H1 (cell line): ENCODE measurements at places on chromosomes 5 and 9. TPM values are rescaled to one million over a fixed set of nuclear protein-coding genes. Genes with fewer than 3 reads are reported as not detected.

DNA sequence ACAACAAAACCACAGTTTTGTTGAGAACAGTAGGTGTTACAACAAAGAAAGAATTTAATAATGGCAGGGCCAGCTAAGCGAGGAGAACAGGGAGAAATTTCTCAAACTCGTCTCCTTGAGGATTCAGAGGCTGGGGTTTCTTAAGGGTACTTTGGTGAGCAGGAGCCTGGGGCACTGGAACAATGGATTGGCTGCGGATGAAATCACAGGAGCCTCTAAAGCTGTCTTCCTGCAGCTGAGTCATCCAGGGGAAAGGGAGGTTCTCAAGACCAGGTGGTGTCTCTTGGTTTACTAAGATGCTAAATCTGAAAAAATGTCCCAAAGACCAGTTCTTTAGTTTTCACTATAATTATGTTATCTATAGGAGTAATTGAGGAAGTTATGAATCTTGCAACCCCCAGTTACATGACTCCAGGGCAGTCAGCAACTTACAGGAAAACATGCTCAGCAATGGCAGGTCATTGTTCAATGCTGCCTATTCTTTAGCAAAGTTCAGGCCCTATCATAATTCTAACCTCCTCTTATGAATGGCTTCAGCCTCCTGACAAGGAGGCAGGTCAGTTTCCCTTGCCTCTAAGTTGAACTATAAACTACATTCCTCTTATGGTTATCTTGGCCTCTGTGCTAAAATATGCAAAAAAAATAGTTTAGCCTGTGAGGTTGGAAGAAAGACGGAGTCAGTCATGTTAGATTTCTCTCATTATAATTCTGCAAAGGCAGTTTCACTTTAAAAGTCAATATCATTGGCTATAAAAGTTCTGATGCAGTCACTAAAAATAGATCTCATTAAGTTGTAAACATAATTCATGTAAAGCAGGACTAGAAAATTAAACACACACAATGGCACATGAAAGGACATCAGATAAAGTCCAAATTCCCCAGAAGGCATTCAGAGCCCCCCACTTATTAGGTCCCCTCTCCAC, 63.3 kb upstream of the CKS2 start:
- peak; percentile 34 for DNase-seq

Gene CBY3
- total RNA-seq = 0.39 and 1.4 TPM in 2 replicates

Gene GDF9
- total RNA-seq = 0.34 TPM in 1 of 2 replicates, not detected in the other

DNA sequence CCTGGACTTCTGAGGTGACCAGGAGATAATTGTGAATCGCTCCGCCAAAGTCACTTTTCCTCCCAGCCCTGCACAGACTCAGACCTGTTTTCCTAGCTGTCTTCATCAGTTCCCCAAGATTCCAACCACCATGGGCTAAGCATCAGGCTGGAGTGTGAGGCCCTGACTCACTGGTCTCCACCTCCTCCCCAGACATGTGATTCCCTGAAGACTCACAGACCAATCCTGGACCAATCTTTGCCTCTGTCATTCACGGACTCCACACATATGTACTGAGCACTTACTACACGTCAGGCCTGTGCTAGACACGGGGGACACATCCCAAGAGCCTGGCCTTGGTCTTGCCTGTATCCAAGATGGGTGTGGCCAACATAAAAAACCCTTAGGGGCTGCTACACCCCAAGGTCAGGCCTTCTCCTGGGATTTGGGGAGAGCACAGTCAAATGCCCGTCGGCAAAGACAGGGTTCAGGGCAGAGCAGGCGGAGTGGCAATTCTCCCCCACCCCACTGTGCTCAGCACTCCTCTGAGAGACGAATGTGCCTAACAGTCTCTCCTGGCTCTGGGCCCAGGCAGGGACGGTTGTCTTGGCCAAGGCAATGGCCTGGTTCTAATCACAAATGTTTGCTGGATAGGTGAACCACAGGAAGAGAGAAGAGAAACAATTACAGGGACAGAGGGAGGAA, 11.9 kb downstream of the EEIG1 start:
- no peak for DNase-seq

DNA sequence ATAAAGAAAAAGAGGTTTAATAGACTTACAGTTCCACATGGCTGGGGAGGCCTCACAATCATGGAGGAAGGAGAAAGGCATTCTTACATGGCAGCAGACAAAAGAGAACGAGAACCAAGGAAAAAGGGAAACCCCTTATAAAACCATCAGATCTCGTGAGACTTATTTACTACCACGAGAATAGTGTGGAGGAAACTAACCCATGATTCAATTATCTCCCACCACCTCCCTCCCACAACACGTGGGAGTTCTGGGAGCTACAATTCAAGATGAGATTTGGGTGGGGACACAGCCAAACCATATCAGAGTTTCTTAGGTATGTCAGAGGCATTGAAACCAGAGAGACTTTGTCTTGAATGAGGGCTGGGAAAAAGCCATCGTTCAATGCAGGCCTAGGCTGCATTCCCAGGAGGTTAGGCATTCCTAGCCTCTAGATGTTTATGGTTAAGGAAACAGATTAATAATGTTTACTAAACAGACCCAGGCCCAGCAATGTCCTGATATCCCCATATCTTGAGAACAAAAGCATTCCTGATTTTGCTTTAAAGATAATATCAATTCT, 7.5 kb upstream of the PAIP1 start:
- no peak for DNase-seq

Gene PCDHB8
- 0.92 and 1.1 TPM in 2 replicates for total RNA-seq

Gene GMCL2
- 0.13 TPM in 1 of 2 replicates, not detected in the other for total RNA-seq

DNA sequence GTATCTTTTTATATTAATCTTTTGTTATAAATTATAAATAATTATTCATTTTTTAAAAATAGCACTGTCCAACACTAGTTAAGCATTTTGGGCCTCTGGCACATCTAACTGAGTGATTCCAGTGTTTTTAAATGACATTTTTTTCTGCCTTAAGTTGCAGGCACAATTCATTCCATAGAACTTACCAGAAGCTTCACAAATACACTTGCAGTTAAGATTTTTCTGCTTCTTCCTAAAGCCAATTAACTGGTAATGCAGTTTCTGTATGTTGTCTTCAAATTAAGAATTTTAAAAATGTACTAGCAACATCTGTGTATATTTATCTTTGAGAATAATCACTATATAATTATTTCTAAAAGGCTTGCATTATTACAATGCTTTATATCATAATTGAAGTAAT, 11.2 kb upstream of the NFIB start:
- no peak for DNase-seq

GRCh38 chr9:128382261-128382660, 11.1 kb downstream of the URM1 start:
- no peak for DNase-seq

- no peak for DNase-seq
These were observed 76.8 kb downstream of the STK10 start for GRCh38 chr5:172110921-172111851.

Gene FOXD4
- total RNA-seq = 0.25 TPM in 1 of 2 replicates, not detected in the other

DNA sequence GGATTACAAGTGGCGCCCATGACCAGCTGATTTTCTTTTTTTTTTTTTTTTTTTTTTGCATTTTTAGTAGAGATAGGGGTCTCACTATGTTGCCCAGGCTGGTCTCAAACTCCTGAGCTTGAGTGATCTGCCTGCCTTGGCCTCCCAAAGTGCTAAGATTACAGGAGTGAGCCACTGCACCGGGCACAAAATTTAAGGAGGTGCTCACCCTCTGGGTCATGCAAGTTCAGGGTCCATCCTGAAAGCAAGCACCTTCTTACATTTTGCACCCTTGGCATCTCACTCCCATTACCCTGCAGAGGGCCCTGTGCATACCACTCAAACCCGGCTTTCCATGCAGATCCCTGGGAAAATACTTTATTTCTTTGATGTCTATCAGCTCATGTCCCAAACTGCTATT, 95.6 kb upstream of the ADRA1B start:
- no peak for DNase-seq

Gene MOB3B
- 14.9 and 16.1 TPM in 2 replicates for total RNA-seq

DNA sequence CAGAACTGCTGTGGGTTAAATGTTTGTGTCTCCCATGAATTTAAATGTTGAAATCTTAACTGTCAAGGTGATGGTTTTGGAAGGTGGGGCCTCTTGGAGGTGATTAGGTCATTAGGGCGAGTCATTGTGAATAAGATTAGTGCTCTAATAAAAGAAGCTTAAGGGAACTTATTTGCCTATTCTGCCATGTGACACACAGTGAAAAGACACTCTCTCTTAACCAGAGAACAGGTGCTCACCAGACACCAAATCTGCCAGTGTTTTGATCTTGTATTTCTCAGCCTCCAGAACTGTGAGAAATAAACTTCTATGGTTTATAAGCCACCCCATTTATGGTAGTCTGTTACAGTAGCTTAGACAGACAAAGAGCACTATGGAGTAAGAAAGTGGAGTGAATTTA, 117.9 kb upstream of the SV2C start:
- no peak for DNase-seq

Gene PDE8B
- 0.27 and 1.1 TPM in 2 replicates for total RNA-seq

Gene OGN
- total RNA-seq = not detected in 2 replicates
